NCI-H510A treated with DMSO at 0.1 percent for 48 hours (cell line): ENCODE measurements at places on chromosomes 12 and 14.

- DNase-seq: no peak
Observed at GRCh38 chr12:78490861-78491260, 373.7 kb upstream of the SYT1 start.

GRCh38 chr12:47705229-47705565, 633 bp downstream of the RPAP3 start:
- no peak for DNase-seq

GRCh38 chr12:100382338-100382737, 25.5 kb downstream of the SLC17A8 start:
- no peak for DNase-seq

DNA sequence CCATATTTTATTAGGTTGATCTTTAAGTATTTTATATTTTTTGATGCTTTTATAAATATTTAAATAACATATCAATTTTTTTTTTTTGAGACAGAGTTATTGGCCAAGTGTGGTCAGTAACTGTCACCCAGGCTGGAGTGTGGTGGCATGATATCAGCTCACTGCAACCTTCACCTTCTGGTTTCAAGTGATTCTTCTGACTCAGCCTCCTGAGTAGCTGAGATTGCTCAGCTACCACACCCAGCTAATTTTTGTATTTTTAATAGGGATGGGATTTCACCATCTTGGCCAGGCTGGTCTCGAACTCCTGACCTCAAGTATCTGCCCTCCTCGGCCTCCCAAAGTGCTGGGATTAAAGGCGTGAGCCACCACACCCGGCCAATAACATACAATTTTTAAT, 71.1 kb downstream of the FUT8 start:
- DNase-seq: no peak

DNA sequence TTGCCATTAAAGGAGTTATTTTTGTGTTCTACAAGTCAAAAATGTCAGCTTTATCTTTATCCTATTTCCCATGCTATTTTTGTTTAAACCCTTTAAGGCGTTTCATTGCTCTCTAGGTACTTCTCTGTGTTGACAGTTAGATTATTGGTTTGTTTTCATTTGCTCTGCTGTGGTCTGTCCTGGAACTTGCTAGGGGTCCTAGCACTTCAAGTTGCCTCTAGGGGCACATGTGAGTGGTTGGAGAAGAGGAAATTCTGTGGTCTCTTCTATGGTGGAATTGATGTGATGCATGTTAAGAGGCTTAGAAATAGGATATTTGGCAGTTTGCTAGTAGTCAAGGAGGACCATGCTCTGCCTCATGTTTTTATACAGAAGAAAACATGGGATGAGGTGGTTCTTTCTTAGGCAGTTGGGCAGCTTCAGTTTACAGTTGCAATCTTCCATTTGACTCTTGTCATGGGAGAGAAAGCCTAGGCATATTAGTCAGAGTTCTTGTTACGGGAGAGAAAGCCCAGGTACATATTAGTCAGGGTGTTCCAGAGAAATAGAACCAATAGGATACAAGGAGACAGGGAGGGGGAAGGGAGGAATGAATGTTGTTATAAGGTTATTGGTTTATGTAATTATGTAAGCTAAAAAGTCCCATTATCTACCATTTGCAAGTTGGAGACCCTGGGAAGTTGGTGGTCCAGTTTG, 14.4 kb downstream of the TTLL5 start:
- no peak for DNase-seq

DNA sequence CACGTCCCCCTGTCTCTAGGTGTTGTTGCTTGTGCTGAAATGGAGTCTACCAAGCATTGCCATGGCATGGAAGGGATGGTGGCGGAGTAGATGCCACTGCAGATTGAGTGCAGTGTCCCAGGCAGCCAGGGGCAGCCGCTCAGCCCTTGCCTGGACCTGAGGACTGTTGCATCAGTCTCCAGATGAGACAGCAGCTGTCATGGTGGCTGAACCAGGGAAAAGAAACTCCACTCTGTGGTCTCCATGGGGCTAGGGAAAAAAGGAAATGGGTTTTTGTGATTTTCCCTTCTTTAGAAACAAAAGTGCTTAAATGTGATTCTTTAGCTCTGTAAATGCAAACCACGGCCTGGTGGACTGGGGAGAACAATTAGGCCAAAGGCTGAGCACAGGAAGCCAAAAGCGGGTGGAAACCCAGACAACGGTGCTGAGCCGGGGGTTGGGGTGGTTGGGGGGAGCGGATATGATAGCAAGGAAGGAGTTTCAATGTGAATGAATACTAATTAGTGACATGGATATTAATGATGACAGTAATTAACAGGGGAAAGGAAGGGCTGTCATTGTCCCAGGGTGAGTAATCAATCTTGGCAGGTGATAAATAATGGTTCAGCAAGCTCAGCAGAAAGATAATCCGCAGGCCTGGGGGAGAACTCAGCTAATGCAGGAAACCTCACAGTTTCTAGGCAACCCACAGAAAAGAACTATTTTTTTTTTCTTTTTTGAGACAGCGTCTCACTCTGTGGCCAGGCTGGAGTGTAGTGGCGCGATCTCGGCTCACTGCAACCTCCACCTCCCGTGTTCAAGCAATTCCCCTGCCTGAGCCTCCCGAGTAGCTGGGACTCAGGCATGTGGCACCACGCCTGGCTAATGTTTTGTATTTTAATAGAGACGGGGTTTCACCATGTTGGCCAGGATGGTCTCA, 442.6 kb downstream of the DPF3 start:
- no peak for DNase-seq

- no peak for DNase-seq
Observed at GRCh38 chr12:55818140-55818728, 393 bp downstream of the ORMDL2 start.

- no peak for DNase-seq
Observed at GRCh38 chr12:76855271-76855670, 23.5 kb downstream of the CSRP2 start.

GRCh38 chr12:22657538-22657937, 32.6 kb downstream of the ETNK1 start:
- no peak for DNase-seq

DNA sequence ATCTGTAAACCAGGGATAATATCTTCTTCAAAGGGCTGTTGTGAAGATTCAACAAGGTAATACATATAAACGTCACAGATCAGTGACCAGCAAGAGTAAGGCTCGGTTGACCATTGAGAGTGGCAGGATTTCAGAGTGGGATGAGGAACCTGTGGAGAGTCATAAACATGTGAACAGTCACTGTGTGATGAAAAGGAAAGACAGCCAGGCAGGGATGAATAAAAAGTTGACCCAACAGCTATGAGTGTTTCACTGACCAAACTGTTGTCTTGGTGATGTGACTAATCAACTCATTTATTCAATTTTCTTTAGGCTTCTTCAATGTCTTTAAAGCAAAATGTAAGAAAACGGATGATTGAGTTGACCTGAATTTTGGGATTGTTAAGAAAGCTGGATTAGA, 8.6 kb upstream of the FRMD6 start:
- no peak for DNase-seq

DNA sequence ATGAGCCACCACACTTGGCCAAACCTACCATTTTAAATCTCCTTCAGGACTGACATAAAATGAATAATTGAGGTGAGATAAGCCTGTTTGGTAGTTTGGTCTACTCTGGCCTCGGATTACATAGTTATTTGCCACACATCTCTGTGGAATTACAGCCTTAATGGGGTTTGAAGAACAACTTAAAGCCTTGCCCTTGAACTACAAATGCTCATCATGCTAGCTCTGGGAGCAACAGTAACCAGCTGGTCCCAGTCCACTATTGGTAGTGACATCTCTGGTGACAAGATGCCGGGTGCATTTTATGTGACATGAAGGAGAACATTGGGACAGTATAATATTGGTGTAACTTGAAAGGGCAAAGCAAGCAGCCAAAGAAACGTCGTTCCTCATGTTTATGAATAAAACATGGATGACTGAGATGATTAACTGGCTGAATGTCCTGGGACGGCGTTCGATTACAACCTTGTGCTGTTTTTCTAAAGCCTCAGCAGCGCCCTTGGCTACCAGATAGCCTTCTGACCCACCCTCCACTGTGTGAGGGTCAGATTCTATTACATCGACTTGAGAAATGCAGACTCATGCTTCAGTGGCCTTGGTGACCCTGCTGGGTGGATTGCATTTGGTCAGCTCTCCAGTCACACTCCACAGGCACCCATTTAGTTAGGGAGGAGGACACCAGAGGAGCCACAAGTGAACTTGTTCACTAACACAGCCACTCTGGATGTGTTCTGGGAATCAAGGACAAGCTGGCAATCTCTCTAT, 41.5 kb downstream of the BEST3 start:
- no peak for DNase-seq

DNA sequence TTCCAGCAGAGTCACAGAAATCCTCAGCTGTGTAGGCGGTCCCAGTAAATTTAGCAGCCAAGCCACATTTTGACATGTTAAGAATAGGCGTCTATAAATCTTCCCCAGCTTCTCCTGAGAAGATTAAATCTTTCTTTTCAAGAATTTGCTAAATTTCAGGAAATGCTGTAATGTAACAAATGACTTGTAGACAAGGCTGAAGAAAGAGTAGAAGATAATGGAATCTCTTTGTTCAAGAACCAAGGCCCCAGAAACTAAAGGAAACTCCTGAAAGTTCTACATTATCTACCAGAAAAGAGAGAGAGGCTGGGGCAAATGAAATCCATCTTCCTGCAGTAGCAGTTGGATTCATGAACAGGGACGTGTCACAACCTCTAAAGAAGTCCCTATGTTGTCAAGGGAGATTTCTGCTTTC, 760.3 kb downstream of the NOVA1 start:
- DNase-seq: no peak

DNA sequence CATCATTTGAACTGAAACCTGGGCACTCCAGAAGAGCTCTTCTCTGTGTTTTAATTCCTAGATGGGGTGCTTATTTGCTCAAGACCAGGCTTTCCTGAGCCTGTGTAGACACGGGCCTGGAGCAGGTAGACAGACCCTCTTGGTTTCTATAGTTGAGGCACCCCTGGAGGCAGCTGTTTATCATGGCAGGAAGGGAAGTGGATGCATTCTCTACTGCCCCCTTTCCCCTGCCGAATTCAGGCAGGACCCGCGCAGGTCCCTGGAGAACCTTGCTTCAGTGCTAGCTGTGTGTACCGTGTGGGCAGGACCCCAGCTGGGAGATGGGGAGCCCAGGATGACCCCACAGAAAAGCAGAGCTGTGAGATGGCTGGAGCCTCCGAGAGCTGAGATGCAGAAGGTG, 6.0 kb downstream of the CACNA1C start:
- DNase-seq: no peak

DNA sequence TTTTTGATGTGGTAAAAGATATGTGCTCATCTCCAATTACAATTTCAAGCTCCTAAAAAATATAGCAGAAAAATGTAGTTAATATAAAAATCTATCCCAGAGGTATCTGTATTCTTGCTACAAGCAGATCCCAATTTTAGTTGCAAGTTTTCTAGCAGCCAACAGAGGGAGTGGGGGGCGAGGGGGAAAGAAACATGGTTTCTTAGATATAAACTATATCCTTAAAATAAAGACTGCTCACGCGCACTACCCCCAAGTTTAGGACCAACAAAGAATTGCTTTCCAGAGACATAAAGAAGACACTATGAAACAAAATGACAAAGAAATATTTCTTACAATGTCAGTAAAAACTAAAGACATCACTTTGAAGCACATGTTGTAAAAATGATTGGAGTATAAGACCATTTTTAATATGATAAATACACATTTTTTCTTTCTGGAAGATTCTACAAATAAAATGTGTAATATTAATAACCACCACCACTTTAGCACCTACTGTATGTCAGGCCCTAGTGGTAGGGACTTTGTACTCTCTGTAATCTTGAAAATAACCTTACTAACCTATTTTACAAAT, 5.4 kb downstream of the MAGOHB start:
- no peak for DNase-seq

GRCh38 chr14:63902375-63902976, 49.7 kb downstream of the SYNE2 start:
- DNase-seq: no peak

- no peak for DNase-seq
Observed at GRCh38 chr12:31872831-31873604, 86.2 kb upstream of the RESF1 start.

- no peak for DNase-seq
Observed at GRCh38 chr14:71135911-71136310, 228.7 kb downstream of the PCNX1 start.

DNA sequence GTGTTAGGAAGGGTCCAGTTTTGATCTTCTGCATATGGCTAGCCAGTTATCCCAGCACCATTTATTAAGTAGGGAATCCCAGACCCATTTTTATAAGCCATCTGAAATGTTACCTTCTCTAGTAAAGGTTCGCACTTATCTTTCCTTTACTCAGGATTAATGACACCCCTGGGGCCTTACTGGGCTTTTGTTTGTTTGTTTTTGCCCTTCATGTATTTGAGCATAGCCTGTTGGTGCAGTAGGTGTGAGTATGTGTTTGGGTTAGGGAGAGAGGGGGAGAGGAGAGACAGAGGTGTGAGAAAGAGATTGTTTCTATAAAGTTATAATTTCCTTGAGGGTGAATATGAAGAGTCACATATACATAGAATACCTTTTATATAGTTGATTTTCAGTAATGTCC, 96.9 kb downstream of the AKAP6 start:
- DNase-seq: no peak

GRCh38 chr14:61668282-61668681, 27.0 kb upstream of the HIF1A start:
- no peak for DNase-seq

- DNase-seq: no peak
Observed at GRCh38 chr12:4779749-4780148, 59.5 kb downstream of the GALNT8 start.
